ENCODE measurements at places on chromosomes 1 and 21.

DNA sequence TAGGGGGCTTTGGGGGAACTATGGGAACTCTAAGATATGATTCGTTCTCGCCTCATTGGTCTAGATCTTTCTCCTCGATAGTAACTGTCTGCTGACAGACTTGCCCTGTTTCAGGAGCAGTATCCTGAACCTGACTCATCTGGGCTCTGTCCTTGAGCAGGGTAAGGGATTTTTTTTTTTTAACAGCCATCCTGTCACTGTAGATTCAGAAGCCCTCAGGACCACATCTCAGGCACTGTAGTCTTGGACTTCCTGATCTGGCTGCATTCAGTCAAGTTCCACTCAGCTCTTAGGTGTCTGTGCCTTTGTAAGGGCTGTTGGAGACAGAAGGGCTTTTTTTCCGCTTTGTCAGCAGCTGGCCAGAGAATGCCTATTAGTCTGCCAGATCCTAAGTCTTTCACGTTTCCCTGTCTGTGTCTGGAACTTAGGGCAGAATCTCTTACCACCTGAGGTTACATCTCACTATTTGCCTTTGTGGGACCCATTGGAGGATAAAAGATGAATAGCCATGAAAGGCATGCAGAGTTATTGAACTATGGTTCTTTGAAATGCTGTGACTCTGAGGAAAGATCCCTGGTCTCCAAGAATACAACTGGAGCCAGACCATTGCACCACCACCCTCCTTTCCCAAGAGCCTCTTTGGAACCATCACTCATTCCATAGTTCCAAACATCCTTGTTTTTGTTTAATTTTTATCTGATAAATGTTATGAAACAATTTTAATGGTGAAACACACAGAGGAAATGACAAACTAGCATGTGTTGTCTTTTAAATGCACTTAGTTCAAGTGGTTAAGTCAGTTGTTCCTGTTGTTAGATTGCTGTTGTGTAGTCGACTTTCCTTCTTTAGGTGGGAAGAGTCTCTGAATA lies 49.7 kb upstream of the MACF1 start:
- peak; percentile 60 for DNase-seq

DNA sequence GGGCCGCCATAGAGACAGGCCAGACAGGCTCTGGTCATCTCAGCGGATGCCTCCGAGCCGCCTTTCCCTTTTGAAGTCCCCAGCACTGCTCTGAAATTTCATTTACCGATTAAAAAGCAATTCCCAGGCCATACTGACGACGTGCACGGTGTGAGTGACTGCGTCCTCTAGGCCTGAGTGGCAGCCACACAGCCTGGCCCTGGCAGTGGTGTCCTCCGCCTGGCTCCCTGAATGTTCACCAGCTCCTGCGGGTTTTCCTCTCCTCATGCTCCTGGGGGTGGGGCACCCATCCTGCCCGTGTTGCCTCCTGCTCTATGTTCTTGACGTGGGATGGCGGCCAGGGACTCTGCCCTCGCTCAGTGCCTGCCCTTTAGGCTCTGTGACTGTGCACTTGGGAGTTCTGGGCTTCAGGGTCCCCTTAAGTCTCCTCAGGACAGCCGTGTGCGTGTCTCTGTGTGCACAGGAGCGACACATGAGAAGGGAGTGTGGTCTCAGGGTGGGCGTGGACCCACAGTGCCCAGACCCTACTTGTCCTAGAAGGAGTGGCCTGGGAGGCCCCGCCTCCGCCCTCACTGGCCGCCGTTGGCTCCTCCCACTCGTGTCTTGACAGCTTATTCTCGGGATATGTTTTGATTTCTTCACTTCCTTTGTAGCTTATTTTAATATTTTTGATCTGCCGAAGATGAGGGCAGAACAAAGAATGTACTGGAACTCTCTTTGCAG lies 3.6 kb downstream of the SKI start:
- peak; percentile 75 for DNase-seq

- no peak for DNase-seq
Observed at GRCh38 chr21:22277341-22277740, 1279.1 kb downstream of the NCAM2 start.

DNA sequence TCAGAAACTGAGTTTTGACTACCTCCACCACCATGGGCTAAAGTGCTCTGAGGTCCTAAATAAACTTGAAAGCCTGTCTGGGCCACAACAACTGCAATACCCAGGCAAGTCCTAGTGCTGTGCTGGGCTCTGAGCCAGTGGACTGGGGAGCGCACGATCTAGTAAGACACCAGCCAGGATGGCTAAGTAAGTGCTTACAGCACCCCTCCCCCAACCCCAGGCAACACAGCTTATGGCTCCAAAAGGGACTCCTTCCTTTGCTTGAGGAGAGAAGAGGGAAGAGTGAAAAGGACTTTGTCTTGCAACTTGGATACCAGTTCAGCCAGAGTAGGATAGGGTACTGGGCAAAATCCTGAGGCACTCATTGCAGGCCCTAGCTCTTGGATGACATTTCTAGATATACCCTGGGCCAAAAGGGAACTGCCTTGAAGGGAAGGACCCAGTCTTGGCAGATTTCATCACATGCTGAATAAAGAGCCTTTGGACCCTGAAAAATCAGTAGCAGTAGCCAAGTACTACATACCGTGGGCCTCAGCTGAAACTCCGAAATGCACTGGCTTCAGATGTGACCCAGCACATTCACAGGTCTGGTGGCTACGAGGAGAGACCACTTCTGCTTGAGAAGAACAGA lies 1.6 kb downstream of the C1orf105 start:
- peak; percentile 34 for DNase-seq

DNA sequence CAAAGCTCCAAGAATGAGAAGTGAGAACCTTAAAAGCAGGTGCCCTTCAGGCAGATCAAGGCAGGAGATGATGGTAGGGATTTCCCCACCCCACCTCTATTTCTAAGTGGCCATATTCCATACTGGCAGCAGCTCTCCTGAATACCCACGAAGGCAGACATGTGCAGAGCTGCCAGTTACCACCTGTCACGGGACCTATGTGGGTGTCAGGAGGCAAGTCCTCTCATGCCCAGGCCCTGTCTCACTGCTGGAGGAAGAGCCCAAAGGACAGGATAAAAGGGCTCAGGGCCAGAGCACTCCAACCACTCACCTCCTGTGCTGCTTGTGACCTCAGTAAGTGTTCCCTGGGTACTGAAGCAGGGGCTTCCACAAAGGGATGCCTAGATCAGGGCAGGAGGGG lies 721 bp upstream of the LCE1B start:
- no peak for DNase-seq

DNA sequence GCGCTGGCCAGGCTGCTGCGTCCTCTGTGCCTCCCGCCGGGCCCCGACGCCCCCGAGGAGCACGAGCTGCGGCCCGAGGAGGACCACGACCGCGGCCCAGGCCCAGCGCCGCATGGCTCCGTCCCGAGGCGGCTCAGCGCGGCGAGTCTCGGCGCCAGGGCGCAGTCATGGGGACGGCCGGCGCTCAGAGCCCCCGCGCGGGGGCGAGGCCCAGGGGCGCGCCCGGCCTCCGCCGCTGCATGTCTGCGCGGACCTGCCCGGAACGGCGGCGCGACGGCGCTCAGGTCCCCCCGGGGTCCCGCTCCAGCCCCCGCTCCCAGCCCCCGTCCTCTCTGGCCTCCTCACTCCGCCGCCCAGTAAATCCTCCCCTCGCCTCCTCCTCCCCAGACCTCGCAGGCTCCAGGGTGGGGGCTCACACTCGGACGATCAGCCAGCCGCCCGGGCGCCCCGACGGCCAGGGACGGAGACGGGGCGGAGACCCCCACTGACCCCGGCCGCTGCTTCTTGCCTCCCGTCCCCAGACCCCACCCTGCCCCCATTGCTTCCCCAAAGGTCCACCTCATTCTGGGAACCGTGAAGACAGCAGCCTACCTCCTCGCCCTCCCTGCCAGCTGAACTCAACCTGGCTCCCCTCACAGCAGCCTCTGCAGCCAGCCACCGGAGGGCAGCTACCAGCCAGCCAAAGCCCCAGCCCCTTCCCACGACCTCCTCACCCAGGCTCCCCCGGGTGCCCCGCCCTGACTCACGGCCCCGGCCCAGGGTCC lies at the start of gene C1QTNF12:
Gene C1QTNF12 (minus strand): TSS at position 146 of the 764 bp plus-strand sequence. CDS start 32 bp downstream, at position 114.
- no peak for DNase-seq

- DNase-seq, result no peak
Observed at GRCh38 chr1:29827237-29827750, 591.0 kb downstream of the PTPRU start.

DNA sequence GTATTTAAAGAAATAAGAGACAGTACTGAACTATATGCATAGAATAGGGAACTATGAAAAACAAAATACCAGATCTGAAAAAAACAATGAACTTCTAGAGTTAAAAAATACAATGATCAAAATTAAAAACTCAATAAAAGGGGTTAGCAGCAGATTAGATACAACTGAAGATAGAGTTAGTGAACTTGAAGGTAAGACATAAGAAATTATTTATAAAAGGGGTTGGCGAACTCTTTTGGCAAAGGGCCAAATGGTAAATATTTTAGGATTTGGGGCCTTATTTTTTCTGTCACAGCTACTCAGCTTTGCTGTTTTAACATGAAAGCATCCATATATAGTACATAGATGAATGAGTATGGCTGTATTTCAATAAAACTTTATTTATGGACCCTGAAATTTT lies 111.4 kb downstream of the ST3GAL3 start:
- no peak for DNase-seq

DNA sequence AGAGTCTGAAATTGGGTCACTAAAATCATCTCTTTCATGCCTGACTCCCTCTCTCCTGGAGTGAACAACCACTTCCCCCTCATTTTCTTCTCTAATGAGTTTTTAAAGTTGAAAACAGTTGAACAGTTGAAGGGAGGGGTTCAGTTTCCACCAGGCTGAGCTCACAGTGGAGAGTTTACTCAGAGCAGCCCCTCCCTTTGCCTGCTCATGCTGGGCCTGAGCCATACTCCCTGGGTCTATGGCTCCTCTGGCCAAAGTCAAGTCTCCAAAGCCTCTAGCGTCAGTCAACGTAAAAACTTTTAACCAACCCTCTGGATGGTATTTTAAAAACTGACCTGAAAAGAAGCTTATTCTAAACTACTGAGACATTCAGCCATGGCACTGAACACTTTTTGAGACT lies 100.8 kb upstream of the RNPC3 start:
- DNase-seq, result no peak

DNA sequence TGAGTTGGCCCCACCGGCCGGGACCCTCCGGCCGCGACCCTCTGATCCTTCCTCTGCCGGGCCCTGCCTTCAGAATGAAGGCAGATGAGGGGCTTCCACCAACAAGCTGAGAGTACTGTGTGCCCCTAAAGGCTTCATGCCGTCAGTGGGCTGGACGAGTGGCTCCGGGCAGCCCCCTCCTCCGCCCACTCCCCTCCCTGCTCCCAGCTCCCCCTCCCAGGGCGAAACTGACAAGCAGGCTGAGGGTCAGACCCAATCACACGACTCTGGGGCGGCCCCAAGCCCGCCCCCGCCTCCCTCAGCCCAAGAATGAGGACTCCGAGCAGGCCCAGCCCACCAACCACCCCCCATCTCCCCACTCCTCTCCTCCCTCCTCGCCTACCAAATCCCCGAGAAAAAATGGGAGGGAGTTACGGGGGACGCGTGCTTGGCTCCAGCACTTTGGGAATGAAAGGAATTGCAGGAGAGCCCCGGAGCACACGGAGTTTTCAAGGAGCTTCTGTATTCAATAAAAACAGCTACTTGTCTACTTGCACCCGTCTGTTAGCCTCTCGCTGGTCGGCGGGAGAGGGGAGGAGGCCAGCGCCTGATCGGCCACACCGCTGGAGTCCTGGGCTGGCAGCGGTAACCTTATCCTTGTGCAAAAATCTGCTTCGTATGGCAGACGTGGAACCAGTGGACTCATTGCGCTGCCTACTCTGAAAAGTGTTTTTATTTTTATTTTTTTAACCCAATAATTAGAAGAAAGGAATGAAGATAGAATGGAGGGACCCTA lies at the start of gene COL11A1:
Gene COL11A1 (minus strand): TSS at position 147 of the 775 bp plus-strand sequence. CDS start 344 bp downstream, outside the sequence.
- peak; percentile 44 for DNase-seq

GRCh38 chr1:35691080-35691479 lies 27.6 kb downstream of the C1orf216 start:
- DNase-seq, result no peak

- DNase-seq, result no peak
Observed at GRCh38 chr1:23742670-23743286, 493 bp upstream of the ELOA start.

DNA sequence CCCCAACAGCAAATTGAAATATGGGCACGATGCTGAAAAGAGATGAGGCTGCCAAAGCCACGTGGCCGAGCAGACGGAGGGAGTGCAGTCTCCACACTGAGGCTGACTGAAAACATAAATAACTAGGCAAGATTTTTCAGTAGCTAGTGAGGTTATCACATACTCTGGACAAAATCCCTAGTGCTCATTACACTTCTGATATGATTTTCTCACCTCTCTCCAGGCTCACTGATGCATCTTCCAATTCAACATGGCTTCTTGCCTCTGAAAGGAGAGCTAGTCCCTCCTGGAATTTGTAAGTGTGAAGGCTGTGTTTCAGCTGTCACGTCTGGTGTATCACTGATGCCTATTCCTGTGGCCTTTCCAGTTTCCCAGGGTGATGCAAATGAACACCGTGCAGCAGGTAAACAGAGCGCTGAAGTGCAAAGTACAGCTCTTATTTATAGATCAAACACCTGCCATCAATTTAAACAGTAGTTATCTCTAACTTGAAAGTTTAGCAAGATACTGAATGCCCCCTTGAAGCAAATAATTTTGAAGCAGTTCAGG lies 656.1 kb downstream of the KIF26B start:
- DNase-seq, result no peak

DNA sequence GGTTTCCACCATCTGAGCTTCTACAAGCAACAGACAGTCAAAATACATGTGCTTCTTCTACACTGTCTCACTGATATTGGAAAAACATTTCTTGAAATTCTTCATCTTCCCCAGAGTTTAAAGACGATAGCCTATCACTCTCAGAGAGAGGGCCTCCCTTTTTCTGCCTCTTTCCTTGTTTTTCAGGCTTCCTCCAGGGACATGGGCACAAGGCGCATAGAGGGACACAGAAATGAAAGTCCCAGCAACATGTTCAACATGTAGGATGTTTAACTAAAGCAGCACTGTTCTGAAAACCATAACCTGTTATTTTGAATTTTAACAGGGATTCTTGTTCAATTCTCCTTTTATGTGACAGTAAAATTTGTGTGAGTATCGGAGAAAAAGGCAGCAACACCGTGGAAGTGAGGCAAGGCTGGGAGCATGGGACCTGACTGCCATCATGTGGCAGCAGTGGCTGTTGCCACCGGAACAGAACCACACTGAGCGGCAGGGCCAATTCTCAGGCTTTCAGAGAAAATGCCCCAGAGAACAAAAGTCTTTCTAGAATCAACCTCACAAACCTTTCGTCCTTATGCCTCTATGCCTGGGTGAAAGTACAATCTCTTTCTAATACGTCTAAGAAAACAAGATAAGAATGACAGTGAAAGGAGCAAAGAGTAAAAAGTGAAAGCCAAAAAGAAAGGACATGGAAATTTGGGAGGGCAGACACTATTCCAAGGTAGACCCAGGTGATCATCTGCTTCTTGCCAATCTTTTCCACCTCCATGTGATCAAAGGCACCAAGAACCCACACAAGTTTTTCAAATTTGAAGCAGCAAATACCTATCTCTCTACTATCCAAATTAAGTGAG lies 54.5 kb downstream of the PCNX2 start:
- peak; percentile 73 for DNase-seq

DNA sequence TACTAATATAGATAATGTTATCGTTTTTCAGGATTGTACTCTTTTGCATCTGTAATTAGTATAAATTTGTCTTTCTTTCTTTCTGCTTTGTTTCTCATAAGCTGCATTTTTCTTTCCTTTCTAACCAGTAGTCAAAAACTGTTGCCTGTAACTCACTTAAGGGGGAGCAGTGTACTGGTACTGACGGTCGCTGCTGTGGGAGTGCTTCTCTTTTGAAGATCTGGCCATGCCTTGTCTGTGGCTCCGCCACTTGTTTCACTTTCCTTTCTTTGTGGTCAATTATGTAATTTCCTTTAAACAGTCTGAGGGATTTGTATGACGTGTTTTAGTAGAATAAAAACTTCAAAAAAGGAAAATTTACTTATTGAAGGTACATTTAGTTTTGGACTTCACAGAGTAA lies 37.0 kb downstream of the MIA3 start:
- peak; percentile 77 for DNase-seq
